Ovary (tissue), 10 donors: ENCODE measurements at places on chromosomes 2 and 18.

- H3K27me3 ChIP-seq, result no peaks in the 10 kb centered on the region
- no peak overlapping the region for H3K27ac ChIP-seq
- H3K36me3 ChIP-seq, result no peaks in the 10 kb centered on the region
These were observed 45.8 kb upstream of the PDK1 start for GRCh38 chr2:172510088-172510487.

DNA sequence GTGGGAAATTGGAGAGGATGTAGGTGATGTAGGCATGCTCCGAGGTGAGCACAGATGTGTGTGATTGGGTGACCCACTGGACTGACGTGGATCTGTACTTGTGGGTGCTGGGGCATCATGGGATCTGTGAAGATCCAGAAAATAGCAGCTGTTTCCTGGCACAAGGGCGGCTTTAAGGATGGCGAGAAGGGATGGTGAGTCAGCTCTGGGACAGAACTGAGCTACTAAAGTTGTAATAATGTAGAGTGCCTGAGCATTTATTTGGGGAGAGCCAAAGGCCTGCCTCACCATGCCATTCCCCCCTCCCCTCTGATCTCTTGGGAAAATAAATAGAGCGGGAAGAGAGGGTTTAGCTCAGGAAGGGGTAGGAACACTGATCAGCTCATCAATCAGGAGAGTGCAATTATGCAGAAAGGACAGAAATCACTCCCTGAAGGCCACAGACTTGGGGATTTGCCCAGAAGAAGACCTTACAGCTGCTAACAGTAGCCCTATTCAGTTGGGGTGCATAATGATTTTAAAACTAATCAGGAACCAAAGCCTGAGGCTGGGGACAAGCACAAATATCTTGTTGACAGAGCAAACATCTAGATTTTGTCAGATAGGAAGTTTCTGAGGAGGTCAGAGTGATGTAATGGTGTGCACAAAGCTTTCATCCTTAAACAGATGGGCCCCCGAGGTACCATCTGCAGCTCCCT is 30.3 kb downstream of the TANC1 start:
- H3K27me3 ChIP-seq, result no peaks in the 10 kb centered on the region
- no peak for DNase-seq
- no peak overlapping the region for H3K27ac ChIP-seq
- H3K36me3 ChIP-seq, result no peaks in the 10 kb centered on the region

DNA sequence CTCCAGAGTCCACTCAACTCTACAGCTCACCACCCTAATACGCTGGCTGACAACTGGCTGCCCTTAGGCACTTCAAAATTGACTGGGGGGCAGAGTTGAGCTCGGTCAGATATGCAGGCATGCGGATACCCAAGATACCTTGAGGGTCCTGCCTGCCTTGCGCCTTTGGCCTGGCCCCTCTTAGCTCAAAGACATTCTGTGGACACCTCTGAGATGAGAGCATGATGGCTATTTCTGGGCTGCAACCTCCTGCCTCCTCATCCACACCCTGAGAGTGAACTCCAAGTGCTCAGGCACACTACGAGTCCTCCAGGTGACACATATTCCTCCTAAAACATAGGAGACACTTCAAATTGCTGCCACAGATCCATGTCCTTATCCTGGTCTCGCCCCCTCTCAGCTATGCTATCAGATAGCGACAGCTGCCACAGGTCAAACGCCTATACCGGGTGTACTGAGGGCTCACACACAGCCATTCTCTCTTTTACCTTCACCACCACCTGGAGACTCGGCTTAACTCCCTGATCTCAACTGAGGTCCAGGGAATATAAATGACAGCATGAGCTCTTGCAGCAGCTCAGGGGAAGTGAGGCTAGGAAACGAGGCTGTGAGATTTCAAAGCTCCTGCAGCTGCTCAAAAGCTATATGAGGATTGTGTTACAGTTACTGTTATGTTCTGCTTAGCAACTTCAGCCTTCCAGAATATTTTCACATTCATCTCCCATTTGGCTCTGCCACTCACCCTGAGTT is 60.5 kb upstream of the TEX51 start:
- no peak for DNase-seq
- no peaks in the 10 kb centered on the region for H3K4me1 ChIP-seq
- H3K27ac ChIP-seq, result no peak overlapping the region
- no peaks in the 10 kb centered on the region for H3K36me3 ChIP-seq

DNA sequence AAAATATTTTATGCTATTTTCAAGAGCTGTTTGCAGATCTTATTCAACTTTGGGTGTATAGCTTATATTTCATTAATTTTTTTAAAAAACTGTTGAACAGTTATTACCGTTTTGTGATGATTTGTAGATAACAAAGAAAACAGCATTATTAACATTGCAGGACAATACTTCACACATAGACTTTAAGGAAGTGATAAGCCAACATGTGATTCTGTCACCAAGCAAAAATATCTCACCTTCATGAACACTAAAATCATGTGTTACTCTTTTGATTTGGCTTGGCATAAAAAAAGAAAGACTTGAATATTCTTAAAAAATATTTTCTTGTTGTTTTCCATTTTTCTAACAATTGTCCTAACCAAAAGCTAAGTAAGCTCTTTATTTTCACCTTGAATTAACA is 33.0 kb downstream of the SLC35F5 start:
- no peaks in the 10 kb centered on the region for H3K4me1 ChIP-seq
- H3K4me3 ChIP-seq, result no peak overlapping the region
- no peak overlapping the region for H3K27ac ChIP-seq
- H3K27me3 ChIP-seq, result no peaks in the 10 kb centered on the region
- DNase-seq, result no peak

GRCh38 chr18:48836231-48836805 is 114.4 kb downstream of the SMAD7 start:
- no peak for DNase-seq
- H3K4me3 ChIP-seq, result no peak overlapping the region
- no peak overlapping the region for H3K27ac ChIP-seq

- H3K4me3 ChIP-seq, result no peak overlapping the region
- no peaks in the 10 kb centered on the region for H3K36me3 ChIP-seq
- no peaks in the 10 kb centered on the region for H3K4me1 ChIP-seq
- no peak overlapping the region for H3K27ac ChIP-seq
These were observed 26.1 kb upstream of the INHBB start for GRCh38 chr2:120319686-120320317.

DNA sequence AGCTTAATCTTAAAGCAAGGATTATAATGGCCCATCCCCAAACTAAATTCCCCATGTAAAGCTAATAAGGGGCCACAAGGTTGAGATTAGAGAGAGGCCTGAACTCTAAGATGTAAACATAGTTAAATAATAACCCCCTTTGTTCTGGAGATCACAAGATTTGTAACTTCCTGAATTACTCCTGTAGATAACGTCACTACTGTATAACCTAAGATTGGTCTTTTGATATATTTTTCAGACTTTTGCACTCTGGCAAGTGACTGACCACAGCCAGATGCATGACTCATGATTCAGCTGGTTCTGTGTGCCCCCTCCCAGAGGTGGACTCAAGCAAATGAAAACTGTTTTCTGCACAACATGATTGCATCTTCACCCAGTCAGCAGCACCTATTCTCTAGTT is 686.0 kb upstream of the DDX18 start:
- no peak overlapping the region for H3K27ac ChIP-seq
- no peaks in the 10 kb centered on the region for H3K27me3 ChIP-seq
- no peak overlapping the region for H3K4me3 ChIP-seq
- no peak for DNase-seq
- H3K4me1 ChIP-seq, result no peaks in the 10 kb centered on the region
- no peaks in the 10 kb centered on the region for H3K36me3 ChIP-seq

DNA sequence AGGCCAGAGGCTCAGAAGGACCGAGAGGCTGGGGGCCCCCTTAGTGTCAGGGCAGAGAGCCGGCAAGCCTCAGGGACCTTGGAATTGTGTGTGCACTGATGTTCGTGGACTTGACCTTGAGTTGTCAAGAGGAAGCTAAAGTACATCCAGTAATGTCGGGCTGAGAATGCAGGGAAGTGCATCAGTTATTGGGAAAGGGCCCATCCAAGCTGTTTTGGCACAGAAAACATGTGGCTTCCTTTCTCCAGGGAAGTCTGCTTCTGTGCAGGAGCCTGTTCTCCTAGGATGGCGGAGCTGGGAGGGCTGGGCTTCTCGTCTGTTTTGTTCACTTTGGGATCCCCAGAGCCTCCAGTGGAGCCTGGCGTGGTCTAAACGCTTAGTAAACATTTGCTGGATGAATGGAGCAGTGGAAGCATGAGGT is 23.7 kb downstream of the ATOH8 start:
- H3K4me1 ChIP-seq, result peaks cover 46% of the 10 kb centered on the region
- H3K4me3 ChIP-seq, result no peak overlapping the region
- peak; percentile 73 for DNase-seq
- no peaks in the 10 kb centered on the region for H3K36me3 ChIP-seq

GRCh38 chr2:63975437-63976124 is 43.6 kb downstream of the VPS54 start:
- H3K27ac ChIP-seq, result no peak overlapping the region
- no peak overlapping the region for H3K4me3 ChIP-seq
- H3K36me3 ChIP-seq, result no peaks in the 10 kb centered on the region

DNA sequence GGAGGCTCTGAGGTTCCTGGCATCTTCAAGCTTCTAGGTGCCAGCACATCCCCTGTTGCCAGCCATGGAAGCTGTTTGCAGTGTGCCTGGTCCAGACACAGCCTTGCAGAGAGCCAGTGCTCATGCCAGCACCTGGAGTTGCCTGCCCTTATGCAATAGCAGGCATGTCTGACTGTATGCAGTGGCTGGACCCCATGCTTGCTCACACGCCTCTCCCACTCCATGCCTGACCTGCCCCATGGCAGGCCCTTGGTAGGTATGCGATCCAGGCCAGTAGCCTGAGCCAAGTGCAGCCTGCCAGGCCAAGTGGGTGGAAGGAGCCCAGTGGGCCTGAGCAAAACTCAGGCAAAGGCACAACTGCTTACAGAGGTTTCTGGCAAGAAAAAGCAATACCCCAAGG is 19.5 kb upstream of the SP140L start:
- H3K36me3 ChIP-seq, result no peaks in the 10 kb centered on the region
- H3K4me1 ChIP-seq, result no peaks in the 10 kb centered on the region
- no peak overlapping the region for H3K27ac ChIP-seq
- no peak for DNase-seq

GRCh38 chr2:455913-456312 is 168.0 kb upstream of the ALKAL2 start:
- H3K4me1 ChIP-seq, result no peaks in the 10 kb centered on the region
- DNase-seq, result no peak
- no peak overlapping the region for H3K4me3 ChIP-seq
- H3K36me3 ChIP-seq, result no peaks in the 10 kb centered on the region
- H3K27me3 ChIP-seq, result no peaks in the 10 kb centered on the region
- no peak overlapping the region for H3K27ac ChIP-seq

DNA sequence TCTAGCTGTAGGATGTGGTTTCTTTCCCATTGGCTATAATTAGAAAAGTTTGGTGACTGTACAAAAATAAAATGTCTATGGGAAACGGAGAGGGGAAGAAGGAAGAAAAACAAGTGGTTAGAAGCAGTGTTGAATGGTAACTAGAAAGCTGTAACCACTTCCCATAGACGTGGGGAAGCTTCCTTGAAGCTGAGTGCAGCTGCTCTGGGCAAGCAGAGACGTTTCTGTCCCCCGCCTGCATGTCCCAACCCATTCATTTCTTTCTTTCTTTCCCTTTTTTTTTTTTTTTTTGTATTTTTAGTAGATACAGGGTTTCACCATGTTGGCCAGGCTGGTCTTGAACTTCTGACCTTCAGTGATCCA is 367.8 kb upstream of the HS6ST1 start:
- no peak overlapping the region for H3K4me3 ChIP-seq
- no peaks in the 10 kb centered on the region for H3K36me3 ChIP-seq
- no peak overlapping the region for H3K27ac ChIP-seq
- no peak for DNase-seq

GRCh38 chr2:23595601-23596251 is 210.7 kb downstream of the KLHL29 start:
- no peaks in the 10 kb centered on the region for H3K36me3 ChIP-seq
- no peak overlapping the region for H3K27ac ChIP-seq
- no peak for DNase-seq

- no peaks in the 10 kb centered on the region for H3K36me3 ChIP-seq
- H3K27me3 ChIP-seq, result no peaks in the 10 kb centered on the region
- DNase-seq, result peak; percentile 6
- no peak overlapping the region for H3K4me3 ChIP-seq
These were observed 238.1 kb downstream of the SEPTIN10 start for GRCh38 chr2:109375656-109376055.

DNA sequence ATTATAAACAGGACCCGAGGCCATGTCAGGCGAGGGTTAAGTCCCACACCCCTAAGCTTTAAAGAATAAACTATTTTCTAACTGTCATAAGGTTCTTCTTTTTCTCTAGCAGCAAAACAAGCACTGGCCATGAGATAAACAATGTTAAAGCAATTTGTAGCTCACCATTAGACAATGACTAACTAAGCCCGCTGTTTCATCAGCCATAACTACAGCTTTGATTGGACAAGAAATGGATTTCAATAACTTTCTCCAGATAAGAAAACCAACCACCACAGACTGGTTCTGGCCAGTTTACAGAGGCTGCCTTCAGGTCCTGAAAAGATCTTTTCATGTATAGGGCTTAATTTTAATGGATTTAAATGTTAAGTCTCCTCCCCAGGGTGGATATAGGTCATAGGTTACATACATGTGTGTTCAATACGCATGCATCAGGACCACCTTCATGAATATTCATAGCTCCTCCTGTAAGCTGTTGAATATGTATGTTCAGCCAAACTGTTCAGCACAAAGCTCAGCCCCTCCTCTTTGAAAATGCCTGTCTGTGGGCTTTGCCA is 108.7 kb upstream of the RAB6C start:
- H3K4me3 ChIP-seq, result no peak overlapping the region
- no peak overlapping the region for H3K27ac ChIP-seq
- DNase-seq, result no peak
- no peaks in the 10 kb centered on the region for H3K36me3 ChIP-seq
- H3K4me1 ChIP-seq, result no peaks in the 10 kb centered on the region

- no peaks in the 10 kb centered on the region for H3K27me3 ChIP-seq
- DNase-seq, result no peak
- no peaks in the 10 kb centered on the region for H3K36me3 ChIP-seq
- no peak overlapping the region for H3K4me3 ChIP-seq
- H3K27ac ChIP-seq, result no peak overlapping the region
These were observed 147.6 kb upstream of the HDAC4 start for GRCh38 chr2:239548451-239548871.

DNA sequence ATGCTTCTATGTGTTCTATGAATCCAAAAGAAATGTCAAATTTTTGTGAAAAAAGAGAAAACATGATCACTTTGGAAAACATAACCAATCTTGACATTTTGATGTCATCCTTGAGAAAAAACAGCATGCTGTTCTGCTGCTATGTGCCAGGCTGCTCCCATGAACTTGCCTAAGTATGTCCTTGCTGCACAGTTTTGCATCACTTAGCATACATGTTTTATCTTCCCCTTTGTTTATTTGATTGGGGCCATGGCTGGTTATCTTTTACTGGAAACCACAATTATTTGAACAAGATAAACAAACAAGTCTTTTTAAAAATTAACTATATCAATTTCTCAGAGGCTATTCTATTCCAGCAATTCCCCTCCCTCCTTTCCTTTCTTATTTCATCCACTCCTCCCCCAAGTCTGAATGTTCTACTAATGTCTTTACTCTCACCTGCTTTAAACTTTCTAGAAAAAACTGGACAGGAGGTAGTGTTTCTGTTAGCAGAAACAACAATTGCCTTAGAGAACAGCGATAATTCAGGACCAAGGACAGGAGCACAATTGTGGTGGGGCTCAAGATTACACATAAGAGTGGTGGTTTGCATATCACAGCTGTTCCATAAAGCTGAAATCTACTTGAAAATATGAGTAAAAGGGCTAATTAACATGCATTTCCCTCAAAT is 6.7 kb downstream of the AOX1 start:
- peaks cover 2% of the 10 kb centered on the region for H3K4me1 ChIP-seq
- DNase-seq, result no peak
- H3K27me3 ChIP-seq, result no peaks in the 10 kb centered on the region
- H3K27ac ChIP-seq, result no peak overlapping the region
